ENCODE measurements at places on chromosomes 5 and 9.

DNA sequence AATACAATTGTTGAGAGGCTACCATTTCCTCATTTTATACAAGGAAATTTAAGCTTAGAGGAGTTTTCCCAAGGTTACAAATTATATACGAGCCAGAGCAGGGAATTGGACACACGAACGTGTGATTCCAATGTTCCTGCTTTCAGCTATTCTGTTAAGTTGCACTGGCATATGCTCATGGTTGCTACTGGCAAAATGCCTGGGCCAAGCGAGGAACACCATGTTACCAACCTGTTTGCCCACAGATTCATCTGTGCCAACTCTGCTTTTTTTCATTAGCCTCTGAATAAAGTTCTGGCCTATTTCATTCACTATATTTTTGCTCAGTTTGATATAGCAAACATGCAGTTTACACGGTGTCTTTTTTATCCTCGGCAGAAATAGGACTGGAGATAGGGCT lies 5.1 kb upstream of the C5orf46 start:
- no peak for DNase-seq

- no peak for DNase-seq
Observed at GRCh38 chr9:124205686-124206352, 51.9 kb upstream of the NEK6 start.

DNA sequence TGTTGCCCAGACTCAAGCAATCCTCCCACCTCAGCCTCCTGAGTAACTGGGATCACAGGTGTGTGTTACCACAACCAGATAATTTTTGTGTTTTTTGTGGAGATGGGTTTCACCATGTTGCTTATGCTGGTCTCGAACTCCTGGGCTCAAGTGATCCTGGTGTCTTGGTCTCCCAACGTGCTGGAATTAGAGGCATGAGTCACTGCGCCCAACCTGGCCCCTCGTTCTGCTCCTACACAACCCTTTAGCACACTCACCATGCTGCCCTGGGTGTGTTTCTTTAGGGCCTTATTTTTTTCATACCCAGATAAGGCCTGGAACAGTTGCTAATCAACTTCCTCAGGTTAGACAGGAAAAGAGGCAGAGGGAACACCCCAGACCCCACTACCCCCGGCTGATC lies 2.6 kb downstream of the PDZD2 start:
- no peak for DNase-seq

DNA sequence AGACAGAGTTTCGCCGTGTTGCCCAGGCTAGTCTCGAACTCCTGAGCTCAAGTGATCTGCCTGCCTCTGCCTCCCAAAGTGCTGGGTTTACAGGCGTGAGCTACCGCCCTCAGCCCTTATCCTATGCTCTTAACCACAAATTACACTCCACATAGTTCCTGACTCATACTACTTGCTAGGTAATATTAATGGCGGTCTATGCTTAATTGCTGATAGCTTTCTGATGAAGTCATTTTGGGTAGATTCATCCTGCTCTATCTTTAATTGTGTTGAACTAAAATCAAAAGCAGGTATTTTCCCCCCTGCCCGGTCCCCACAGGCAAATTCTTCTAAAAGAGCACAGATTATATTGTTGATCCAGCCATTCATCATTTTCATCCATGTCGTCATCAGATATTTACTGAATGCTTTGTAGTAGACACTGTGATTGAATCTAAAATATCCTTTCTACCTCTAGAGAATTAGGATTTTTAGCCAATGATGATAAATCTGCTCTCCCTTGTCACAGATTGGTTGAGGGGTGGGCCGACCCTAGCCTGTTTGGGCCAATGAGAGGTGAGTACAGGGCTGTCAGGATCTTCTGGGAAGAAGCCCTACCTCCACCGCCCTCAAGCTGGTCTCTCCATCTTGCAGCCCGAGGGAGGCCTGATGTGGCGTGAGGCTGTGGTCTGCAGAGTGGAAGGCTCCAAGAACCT lies 144.8 kb downstream of the NR3C1 start:
- peak; percentile 56 for DNase-seq

DNA sequence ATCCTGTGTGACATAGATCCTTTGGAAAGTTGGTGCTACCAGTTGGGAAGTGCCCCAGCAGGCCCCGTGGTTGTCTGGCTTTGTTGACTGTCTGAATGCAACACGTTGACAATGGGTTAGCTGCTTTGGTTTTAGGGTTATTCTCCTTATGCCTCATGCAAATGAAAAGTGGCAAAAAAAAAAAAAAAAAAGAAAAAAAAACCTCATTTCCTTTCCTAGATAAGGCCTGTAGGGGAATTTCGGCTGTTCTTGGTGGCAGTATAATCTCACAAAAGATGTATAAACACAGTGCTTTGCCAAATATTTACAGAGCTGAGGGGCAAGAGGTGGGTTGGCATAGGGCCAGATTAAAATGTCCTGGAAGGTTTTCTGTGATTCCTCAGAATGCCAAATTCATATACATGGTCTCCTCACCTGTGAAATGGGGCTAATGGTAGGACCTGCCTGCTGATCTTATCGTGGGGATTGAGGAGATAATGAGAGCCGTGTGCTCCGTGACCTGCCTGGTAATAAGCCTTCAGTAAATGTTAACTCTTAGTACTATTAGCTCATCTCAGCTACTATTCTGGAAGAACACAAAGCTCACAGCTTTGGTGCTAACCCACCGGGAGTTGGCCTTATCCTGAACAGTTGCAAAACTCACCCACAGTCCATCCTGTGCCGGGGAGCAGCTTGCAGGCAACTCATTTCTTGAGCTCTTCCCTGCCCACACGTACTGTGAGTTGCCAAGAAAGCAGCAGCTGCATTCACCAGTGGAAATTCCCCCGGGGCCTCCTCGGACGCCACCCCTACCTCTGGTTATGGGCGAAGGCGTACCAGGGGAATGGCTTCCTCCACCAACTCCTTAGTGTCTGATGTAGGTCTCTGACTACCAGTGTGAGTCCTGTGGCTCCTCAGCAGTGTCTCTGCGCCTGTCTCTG lies 220.3 kb downstream of the NR3C1 start:
- no peak for DNase-seq

DNA sequence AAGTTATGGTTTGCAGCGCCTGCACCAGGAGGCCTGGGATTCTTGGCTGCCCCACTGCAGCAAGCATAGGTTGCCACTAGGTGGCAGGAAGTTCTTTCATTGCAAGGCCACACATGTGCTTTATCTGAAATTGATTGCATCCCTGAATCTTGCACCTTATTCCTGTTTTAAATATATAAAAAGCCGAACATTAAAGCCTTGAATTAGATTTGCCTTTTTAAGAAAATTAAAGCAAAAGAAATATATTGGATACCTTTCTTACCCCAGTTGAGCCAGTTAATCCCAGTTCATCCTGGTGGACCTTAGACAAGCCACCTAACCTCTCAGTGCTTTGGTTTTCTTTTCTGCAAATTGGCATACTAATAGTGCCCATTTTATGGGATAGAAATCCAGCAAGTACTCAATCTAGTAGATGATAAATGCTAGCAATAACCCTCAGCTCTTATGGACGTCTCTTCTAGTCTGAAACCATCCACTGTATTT lies 6.3 kb upstream of the TRMT10B start:
- DNase-seq = peak; percentile 59

DNA sequence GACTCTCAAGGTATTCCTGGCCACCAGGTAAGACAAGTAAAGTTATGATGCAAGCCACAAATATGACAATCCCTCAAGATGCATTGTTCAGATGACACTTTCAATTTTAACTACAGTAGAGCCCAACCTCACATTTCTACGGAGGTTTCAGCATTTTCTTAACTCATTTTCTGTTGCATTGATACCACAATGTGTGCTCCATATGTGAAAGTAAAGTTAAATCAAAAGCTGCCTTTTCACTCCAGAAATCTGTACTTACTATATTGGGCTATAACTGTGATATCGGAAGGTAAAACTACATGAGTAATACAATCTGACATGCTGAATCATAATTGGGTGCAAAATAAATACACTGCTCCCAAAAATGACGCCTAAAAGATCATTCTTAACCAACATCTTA lies 333.6 kb upstream of the MEF2C start:
- no peak for DNase-seq

DNA sequence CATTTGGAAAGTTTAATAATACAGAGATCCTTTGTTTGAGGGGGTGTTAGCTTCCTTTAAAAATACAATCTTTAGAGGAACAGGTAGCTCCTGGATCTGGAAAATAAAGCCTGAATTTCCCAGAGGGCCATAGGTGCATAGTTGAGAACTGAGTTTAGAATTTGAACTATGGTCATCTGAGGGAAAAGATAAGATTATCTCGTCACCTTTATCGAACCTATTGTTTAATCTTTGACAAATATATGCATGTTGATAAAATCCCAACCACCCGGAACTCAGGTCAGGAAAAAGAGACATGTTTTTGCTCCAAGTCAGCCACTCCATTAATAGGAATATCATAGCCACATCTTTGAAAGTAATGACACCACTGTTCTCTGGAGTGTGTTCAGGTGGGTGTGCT lies 91.7 kb upstream of the FAM169A start:
- DNase-seq = no peak

DNA sequence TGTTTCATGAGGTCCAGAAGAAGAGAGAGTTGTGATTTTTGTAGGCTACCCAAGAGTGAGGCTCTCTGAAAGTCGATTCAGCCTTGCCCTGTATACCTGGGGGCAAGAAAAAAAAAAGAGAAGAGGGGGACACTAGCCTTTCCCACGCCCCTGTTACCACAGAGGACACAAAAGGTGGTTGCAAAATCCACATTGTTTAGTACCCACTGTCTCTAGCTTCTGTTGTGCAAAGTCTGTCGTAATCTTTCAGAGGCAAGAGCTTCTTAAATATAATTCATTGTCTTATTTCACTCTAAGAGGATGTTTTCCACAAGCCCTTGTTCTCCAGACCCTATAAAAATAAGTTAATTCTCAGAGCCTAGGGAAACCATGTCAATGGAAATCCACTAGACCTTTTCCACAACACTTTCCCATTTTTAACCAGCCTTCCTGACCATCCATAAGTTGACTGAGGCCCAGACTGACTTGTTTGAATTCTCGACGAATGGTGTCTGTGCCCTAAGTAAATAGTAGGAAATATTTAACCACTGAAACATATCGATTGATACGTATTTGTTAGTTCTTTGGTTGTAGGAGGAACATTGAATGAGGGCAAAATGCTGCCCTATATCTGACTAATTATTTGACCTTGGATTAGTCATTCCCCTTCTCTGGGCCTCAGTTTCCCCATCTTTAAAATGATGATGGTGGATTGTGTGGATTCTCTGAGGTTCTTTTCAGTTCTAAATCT lies 182.7 kb downstream of the PAPPA start:
- no peak for DNase-seq

DNA sequence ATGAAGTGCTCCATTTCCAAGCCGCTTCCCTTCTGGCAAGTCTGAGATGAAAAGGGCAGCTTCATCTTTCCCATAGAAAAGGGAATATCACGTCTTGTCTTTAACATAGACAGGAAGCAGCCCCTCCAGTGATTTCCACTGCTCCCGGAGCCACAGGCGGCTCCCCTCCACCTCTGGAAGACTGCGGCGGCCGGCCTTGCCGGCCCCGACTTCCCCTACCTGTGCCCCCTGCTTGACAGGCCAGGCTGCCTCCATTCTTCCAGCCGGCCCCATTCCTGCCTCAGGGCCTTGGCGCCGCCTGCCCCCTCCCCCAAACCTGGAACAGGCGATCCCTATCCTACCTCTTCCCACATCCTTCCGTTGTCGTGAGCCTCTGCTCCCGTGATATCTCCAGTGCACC lies 141.8 kb downstream of the ZNF354C start:
- DNase-seq = no peak
